ENCODE measurements at places on chromosomes 2 and 18.

DNA sequence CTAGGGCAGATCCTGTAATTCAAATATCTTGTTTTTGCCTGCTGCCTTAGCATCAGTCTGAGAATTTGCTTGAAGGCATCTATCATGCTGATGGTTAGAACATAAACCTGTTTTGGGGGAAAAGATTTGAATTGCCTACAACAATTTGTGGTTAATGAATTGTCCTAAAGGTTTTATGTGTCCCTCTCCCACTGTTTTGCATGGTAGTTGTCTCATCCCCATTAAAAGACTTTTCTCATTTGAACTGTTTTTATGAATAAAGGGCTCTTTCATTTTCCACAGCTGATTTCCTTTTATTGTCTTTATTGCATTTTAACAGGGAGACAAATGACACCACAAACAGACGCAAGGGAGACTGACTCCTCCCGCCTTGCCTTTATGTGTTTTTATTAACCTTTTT is 275.6 kb downstream of the PIK3C3 start:
- no peak for DNase-seq

GRCh38 chr2:216690853-216691741 is 4.3 kb downstream of the IGFBP5 start:
- DNase-seq = peak; percentile 82

DNA sequence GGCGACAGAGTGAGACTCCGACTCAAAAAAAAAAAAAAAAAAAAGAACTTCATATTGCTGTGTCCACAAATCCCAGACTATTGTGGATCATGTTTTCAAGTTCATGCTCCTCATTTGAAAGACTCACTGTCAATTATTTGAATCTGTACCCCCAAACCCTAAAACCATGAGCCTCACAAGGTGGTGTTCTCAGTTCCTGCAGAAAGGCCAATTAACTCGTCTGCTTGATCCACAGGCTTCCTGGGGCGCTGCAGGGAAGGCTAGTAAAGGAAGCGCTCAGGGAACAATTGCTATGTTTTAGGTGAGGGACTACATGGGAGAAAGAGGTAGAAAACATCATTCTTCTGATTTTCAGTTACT is 396.8 kb upstream of the NETO1 start:
- DNase-seq = no peak

DNA sequence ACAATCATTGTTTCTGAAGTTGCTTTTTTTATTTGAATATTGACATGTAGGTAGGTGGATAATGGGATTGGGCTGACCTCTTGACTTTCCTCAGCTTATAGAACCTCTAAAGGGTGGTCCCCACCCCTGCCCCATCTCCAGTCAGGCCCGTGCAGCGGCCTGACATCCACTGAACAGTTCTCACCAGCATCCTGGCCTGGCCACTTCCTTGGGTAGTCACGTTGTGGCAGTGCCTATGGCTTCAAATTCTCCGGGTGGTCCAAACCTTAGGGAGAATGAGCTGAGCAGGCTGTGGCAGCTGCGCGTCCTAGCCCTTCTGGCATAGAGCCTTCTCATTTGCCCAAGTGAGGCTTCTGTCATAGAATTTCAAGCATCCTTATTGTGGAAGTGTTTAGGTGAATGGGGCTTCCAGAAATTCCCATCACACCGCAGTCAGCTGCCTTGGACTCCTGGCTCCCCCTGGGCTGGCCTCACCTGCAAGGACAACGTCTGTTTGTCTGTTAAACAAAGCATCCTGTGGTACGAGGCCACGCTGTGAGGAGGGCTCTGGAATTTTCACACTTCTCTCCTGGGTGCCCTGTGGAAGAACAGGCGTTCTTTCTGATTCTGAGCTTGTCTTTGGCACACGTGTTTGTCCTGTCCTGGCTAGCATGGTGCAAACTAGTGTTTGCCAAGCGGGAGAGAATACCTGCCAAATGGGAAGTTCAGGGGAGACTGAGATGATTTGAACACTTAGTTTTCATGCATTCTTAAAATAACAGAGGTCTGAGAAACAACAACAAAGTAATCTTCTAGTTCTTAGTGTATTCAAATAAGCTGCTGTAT is 31.8 kb upstream of the OTOS start:
- DNase-seq = no peak

GRCh38 chr2:19176977-19177376 is 181.4 kb downstream of the OSR1 start:
- peak; percentile 71 for DNase-seq

- no peak for DNase-seq
Measured at GRCh38 chr2:127528487-127528886, 2.2 kb upstream of the IWS1 start.

GRCh38 chr2:61177727-61178549 is 15.9 kb downstream of the C2orf74 start:
- peak; percentile 24 for DNase-seq

GRCh38 chr2:100965596-100965995 is 36.5 kb upstream of the RPL31 start:
- no peak for DNase-seq

DNA sequence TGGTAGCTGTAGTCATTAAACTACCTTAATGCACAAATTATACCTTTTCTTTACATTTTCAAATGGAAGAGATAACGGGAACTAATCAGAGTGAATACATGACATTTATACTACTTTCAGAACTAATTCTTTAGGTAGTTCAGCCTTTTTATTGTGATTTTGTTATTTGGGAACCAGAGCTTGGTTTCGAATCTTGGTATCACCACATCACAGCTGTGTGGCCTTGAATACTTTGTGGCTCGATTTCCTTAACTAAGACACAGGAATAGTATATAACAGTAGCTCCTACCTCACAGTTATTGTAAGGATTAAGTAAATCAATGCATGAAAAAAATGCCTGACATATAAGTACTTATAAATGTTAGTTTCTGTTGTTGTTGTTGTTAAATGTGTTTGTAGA is 240.0 kb downstream of the WDR7 start:
- no peak for DNase-seq

DNA sequence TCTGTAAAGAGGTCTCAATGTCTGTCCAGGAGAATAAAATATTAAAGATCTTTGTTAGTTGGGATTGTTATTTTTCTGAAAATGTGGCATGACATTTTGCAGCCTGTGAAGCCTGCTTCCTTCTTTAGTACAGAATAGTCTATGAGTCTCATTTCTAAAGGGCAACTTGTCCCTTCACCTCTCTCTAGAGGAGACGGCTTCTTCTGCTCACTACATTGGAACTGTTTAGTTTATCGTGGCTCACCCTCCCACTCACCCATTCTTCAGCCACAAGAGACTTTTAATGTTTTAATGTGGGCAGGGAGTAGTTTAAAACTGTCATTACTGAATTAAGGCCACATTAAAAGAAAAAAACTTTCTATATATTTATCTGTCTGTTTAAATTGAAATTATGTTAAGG is 161.0 kb downstream of the BARD1 start:
- DNase-seq = no peak

DNA sequence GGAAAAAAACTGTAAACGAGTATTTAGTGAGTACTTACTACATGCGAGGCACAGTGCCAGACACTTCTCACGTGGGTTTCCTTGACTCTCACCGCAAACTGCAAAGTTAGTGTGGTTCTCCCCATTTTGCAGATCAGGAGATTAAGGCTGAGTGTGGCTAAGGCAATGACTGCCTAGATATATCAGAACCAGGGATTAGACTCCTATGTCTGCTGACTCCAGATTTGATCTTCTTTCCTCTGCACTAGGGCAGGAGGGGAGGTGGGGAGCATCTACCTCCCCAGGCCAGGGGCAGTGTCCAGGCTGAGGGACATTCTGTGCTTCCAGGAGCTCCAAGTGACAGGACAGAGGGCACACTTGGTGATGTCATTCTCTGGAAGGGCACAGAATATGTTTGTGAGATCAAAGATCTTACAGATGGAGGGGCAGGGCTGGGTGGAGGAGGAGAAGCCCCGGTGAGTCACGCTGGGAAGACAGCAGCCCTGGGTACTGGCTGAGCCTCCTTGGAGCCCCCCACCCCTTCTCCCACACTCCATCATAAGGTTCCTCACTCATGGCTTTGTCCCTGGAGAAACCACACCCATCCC is 92.4 kb downstream of the RHOB start:
- DNase-seq = peak; percentile 48

DNA sequence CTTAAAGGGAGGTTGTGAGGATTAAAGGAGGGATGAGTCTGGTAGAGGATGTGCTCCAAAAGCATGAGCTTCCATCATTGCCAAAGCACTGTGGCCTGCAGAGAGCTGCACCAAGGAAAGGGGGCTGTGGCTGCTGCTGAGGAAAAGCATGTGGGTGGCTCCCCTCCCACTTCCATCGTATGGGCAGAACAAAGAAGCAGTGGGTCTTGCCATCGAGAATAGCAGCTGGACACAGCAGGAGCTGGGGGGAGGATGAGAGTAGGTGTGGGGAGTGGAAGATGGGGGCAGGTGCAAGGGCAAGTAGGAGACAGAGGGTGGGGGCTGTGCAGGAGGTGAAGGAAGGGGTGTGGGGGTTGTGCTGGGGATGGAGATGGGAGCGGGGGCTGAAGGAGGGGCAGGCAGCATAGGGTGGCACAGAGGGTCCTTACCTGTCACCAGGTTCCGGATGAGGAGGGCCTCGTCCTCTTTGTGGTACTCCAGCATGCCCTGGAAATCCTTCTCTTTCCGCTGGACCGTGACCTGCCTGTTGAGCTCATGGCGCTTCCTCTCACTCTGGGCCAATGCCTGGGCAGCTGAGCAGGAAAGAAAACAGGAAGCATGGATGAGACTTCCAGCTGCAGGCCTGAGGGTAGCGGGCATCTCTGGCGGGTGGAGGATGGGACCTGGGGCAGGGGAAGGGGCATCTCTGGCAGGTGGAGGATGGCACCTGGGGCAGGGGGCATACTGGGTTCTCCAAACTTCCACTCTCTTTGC is 33.6 kb upstream of the ACAA2 start:
- no peak for DNase-seq

GRCh38 chr2:38660282-38660681 is 5.6 kb upstream of the GALM start:
- DNase-seq = no peak

DNA sequence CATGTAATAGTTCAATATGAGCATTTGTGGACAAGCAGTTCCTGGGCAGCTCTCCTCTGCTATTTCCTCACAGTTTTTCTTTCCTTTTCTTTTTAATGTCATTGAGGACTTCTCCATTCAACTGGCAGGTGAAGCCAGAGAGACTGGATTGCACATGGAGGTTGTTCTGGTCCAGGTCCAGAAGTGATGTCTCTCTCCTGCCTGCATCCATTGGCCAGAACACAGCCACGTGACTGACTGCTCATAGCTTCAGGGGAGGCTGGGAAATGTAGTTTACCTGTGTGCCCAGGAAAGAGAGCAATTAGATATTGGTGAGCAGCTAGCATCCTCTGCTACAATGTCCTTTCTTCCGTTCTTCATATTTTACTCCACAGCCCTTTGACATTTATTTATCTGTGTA is 20.2 kb upstream of the ADAM23 start:
- no peak for DNase-seq

- no peak for DNase-seq
Measured at GRCh38 chr2:21715887-21716286, 592.1 kb downstream of the TDRD15 start.

DNA sequence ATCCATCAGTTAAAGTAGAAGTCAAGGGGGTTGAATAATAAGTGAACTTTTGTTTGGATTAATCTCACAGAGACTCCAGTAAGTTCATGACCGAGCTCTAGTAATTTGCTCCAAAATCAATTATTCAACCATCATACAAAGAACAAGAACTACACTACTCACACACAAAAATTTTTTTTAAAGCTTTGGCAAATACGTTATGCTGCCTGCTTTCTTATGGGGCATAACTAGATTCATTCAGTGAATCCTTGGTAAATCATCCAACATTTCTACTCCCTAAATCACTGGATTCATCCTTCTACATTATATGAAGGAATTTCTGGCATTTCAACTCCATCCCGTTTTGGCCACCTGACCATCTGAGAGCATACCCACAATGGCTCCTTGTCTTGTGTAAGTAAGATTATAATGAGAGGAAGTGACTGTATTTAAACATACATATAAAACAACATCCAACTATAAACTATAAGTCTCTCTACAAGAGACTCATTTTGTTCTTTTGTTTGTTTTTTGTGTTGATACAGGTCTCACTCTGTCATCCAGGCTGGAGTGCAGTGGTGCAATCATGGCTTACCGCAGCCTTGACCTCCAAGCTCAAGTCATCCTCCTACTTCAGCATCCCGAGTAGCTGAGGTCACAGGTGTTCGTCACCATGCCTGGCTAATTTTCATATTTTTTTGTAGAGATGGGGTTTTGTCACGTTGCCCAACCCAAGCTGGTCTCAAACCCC is 144.2 kb upstream of the LRRTM4 start:
- DNase-seq = no peak

GRCh38 chr2:138293045-138293444 is 208.5 kb upstream of the SPOPL start:
- no peak for DNase-seq

- DNase-seq = no peak
Measured at GRCh38 chr18:63936932-63937393, 12.1 kb upstream of the HMSD start.

GRCh38 chr2:33488178-33488690 is 11.8 kb downstream of the RASGRP3 start:
- no peak for DNase-seq

DNA sequence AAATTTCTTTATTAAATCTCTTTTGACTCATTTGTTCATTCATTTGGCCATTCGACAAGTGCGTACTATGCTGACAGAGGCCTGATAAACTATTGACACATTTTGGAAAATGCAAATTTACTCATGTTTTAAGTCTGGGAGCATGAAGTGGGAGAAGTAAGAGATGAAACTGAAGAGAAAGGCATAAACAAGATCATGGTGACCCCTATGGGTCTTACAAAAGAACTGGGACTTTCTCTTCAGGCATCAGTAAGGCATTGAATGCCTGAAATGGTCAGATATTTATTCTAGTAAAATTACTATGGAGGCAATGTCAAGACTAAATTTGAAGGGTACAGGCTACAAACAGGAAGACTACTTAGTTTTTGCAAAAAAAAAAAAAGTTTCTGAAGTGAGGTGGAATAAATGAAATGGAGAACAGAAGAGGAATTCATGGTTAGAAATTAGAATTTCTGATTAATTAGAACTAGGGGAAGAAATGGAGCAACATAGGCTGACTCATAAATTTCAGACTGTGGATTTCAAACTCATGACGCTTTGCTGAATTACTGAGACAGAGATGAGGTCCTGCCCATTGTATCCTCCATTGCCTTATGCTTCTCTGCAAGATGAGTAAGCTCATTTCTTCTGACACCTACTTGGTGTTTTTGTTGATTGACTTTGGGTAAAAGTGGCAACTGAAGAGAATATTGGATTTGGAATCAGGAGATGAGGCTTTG is 32.7 kb downstream of the VSNL1 start:
- peak; percentile 36 for DNase-seq

GRCh38 chr2:31235504-31235902 is 1.6 kb downstream of the EHD3 start:
- peak; percentile 90 for DNase-seq

- no peak for DNase-seq
Measured at GRCh38 chr2:86304416-86304815, 33.0 kb downstream of the REEP1 start.
